ENCODE measurements at places on chromosomes 11 and 22. TPM values are rescaled to one million over a fixed set of nuclear protein-coding genes. Genes with fewer than 3 reads are reported as not detected.
A peak's percentile ranks its signal among the peaks of the same experiment; 100 is the strongest.

The DCHS1 gene
- total RNA-seq: 15.5 TPM

DNA sequence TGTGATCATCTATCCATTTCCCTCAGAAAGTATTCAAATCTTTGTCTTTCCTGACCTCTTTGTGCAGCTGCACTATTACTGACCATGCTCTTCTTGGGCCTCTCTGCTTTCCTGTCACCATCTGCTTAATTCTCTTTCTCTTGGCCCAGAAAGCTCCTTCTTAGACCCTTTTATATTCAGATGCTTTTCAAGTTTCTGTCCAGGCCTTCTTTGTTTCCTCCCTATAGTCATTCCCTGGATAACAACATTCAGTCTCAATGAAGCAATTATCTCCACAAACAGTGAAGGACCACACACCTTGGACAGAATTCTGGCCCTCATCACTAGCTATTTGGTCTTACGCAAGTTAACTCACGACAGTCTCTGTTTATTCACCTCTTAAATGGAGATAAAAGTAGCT lies 89.7 kb downstream of the LARGE2 start:
- DNase-seq: no peak

The GLB1L2 gene
- 14.8 TPM for total RNA-seq

The KRTAP5-11 gene
- not detected for total RNA-seq

DNA sequence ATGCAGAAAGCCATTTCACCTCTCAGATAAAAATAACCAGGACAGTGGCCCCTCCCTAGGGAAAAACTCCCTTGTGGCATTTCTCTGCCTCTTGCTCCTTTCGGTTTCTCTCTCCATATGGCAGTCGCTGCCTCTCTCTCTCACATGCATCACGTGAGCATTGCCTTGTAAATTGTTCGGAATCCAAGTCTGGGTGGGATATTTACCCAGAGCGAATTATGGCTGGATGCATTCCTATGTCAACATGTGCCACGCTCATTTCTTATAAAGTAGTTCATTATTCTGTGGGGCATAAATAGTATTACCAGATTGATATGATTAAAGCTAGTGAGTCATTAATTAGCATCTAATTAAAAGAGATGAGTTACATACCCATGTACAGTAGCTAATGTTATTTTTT lies 392.9 kb downstream of the INSC start:
- DNase-seq: no peak

GRCh38 chr11:123218451-123218850 lies 23.4 kb upstream of the CLMP start:
- DNase-seq: no peak

DNA sequence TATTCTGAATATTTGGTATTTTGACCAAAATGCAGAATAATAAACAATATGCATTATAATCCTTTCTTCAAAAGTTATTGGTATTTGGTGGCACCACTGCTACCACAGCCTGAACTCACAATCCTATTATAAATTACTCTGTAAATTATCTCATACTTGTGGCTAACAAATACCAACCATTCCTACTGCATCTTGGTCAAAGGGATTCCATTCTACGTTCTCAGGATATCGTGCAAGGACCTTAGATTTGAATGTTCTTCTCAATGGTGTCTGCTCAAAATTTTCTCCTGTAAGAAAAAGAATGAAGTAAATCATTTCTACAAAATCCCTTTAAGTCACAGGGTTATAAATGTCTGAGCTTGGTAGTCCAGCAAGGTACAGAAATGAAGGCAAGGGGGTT lies 58.7 kb downstream of the DENND5A start:
- no peak for DNase-seq

The APOL2 gene
- 44.4 TPM for total RNA-seq

DNA sequence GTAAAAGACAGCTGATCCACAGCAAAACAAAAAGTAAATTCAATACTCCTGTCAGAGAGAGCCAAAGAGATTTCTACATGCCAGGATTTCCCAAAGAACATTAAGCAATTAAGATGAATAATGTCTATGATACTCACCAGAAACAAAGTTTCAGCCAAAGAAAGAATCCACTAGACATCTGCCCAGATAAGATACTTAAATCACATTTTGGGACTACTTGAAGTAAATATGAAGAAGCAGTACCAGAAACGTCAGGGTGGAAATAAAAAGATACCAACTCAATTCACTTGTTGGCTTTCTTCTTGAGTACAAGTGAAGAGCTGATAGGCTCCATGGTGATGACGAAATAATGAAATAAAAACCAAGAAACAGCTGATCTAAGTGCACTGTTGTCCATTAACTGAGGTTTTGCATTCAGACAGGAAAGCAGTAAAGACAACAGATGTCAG lies 31.6 kb upstream of the ARHGAP32 start:
- no peak for DNase-seq

- DNase-seq: no peak
Measured at GRCh38 chr22:41910050-41911000, 4.5 kb downstream of the SHISA8 start.

- DNase-seq: no peak
Measured at GRCh38 chr22:49575703-49576081, 252.0 kb downstream of the BRD1 start.

GRCh38 chr11:18705651-18706281 lies 7.2 kb downstream of the TMEM86A start:
- no peak for DNase-seq

The C2CD2L gene
- total RNA-seq: 11.8 TPM

- peak; percentile 28 for DNase-seq
Measured at GRCh38 chr11:46006418-46007070, 84.1 kb downstream of the LARGE2 start.

DNA sequence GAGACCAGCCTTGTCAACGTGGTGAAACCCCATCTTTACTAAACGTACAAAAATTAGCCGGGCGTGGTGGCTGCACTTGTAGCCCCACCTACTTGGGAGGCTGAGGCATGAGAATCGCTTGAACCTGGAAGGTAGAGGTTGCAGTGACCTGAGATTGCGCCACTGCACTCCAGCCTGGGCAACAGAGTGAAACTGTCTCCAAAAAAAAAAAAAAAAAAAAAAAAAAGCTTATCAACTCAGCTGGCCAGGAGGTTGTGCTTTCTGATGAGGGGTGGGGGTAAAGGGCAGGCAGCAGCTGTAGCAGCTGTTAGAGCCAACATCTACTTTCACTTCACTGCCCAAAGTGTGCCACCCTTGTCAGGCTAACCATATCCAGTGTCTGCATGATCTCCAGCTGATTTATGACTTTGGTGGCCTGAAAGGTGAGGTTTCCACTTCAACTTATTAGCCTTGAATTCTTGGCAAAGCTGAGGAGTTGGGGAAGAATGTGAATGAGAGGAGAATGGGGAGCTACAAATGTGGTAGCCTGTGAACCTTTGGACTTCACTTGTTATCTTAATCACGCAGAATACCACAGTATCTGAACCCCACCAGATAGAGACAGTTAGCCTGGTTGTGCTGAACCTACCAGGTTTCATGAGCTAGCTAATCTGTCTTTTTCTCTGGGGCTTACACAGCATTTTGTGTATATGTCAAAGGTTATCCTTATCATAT lies 19.6 kb downstream of the RNF121 start:
- DNase-seq: no peak

GRCh38 chr11:1882265-1883238 lies 9.1 kb downstream of the PRR33 start:
- no peak for DNase-seq

GRCh38 chr11:30381879-30382278 lies 59.0 kb downstream of the ARL14EP start:
- no peak for DNase-seq

DNA sequence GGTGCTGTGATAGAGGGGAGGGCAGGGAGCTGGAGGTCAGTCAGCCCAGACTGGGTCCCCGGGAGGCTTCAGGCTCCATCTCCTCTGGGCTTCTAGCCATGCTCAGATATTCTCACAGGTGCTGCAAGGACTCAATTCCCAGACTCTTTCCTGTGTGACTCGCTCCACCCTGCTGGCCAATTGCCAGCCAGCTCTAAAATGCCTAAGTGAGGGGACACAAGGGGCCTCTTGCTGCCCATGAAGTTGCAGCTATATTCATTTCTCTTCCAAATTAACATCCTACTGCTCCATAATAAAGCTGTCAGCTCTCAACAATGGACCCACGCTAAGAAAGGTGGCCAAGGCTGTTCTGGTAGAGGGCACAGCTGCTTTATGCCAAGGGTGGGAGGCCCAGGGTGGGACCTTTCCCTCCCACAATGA lies 101.5 kb downstream of the PLEKHA7 start:
- DNase-seq: no peak

GRCh38 chr11:96314326-96315020 lies 28.5 kb downstream of the MAML2 start:
- no peak for DNase-seq

DNA sequence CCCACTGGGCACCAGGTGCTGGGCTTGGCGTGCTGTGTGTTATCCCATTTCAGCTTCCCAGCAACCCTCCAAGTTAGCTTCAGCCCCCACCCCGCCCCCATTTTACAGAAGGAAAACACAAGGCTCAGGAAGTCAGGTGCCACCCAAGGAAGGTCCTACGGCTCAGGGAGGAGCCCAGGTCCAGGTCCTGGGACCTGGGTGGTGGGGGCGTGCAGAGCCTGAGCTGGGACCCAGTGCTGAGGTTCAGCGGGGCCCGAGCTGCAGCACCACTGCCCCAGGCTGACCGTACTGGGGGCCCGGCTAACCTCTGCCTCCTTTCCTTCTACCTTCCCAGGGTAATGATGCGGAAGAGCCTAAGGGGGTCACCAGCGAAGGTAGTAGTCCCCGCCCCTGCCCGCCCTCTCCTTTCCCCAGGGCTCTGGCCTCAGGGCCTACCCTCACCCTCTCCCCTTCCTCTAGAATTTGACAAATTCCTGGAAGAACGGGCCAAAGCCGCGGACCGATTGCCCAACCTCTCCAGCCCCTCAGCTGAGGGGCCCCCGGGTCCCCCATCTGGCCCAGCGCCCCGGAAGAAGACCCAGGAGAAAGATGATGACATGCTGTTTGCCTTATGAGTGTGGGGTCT lies 34.2 kb upstream of the HMOX1 start:
- DNase-seq: no peak

GRCh38 chr11:33411751-33412150 lies 154.6 kb downstream of the HIPK3 start:
- no peak for DNase-seq

- no peak for DNase-seq
Measured at GRCh38 chr11:93921695-93922468, 71.5 kb upstream of the VSTM5 start.

The RBM4B gene
- 17.4 TPM for total RNA-seq

- no peak for DNase-seq
Measured at GRCh38 chr11:11293798-11294550, 59.1 kb downstream of the CSNK2A3 start.

GRCh38 chr11:126791446-126791845 lies 209.1 kb downstream of the KIRREL3 start:
- no peak for DNase-seq

DNA sequence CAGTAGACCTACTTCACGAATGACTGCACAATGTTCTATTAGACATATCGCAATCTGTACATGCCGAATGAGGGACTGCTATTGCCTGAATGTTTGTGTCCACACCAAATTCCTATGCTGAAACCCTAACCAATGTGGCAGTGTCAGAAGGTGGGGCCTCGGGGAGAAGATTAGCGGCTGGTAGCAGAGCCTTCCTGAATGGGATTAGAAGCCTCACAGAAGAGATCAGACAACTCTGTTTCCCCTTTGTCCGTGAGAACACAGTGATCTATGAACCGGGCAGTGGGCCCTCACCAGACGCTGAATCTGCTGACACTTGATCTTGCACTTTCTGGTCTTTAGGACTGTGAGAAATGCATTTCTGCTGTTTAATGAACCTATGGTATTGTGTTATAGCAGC lies 33.1 kb downstream of the LRFN4 start:
- no peak for DNase-seq

GRCh38 chr11:127843483-127844396 lies 743.6 kb downstream of the ETS1 start:
- peak; percentile 25 for DNase-seq

DNA sequence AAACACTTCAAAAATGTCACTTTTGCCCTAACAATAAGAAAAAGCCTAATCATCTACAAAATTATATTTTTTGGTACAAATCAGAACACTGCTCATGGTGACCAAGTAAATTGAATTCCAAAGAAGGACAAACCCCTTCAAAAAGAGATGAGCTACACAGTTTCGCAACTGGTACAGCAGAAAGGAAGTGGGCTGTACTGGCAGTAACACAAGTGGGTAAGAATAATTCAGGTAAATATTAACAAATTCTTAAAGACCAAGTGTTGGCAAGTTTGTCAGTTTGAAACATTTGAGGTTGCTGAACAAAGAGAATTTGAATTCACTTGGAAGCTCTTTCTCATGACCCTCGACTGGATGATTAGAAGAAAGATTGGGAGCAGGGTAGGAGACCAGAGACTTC lies 35.5 kb downstream of the MSANTD4 start:
- DNase-seq: no peak

GRCh38 chr11:72681226-72682153 lies 7.3 kb upstream of the PDE2A start:
- no peak for DNase-seq

The ADM2 gene
- total RNA-seq: 29.0 TPM

GRCh38 chr11:45771566-45772448 lies 33.1 kb upstream of the SLC35C1 start:
- DNase-seq: peak; percentile 21

DNA sequence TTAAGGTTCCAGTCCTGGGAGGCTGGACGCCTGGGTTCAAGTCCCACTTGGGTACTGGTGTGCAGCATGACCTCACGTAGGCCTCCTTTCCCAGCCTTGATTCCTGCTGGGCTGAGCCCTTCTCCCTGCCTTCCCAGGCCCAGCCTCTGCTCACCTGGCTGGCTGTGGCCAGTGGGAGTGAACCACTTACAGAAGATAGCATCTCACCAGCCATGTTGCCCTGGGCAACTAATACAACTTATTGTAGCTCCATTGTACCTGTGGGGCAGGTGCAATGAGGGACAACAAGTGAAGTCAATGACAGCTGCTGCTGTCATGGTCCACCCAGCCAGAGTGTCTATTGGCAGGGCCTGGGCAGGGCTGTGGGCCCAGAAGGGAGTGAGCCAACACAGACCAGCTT lies 48.4 kb upstream of the MPEG1 start:
- DNase-seq: no peak

- DNase-seq: peak; percentile 32
Measured at GRCh38 chr11:122137078-122137793, 21.2 kb upstream of the BLID start.

GRCh38 chr11:64364911-64365310 lies 5.9 kb downstream of the RPS6KA4 start:
- DNase-seq: no peak

The CARNS1 gene
- total RNA-seq: 0.21 TPM

Data from kidney epithelial cell (primary cell).